ENCODE measurements at places on chromosomes 1 and 21.

DNA sequence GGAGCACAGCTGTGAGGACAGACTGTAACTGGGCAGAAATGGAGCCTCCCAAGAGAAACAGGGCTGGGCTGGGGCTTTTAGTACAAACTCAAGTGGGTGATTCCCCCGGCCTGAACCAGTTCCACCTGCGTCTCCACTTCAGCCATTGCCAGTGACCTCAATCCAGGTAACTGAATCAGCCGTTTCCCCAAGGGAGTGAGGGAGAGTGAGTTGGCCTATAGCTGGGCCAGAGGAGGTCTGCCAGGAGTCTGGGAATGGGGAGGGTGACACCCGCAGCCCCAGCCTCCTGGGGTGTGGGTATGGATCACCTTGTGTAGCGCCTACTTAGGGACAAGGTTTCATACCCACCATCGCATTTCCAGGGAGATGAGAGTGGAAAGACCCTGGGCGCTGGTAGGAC is 8.5 kb downstream of the SLC26A9 start:
- no peak for DNase-seq

- DNase-seq: no peak
These were observed 1.5 kb downstream of the C1orf159 start for GRCh38 chr1:1114431-1114830.

GRCh38 chr1:38328278-38329035 is 281.9 kb upstream of the POU3F1 start:
- no peak for DNase-seq

DNA sequence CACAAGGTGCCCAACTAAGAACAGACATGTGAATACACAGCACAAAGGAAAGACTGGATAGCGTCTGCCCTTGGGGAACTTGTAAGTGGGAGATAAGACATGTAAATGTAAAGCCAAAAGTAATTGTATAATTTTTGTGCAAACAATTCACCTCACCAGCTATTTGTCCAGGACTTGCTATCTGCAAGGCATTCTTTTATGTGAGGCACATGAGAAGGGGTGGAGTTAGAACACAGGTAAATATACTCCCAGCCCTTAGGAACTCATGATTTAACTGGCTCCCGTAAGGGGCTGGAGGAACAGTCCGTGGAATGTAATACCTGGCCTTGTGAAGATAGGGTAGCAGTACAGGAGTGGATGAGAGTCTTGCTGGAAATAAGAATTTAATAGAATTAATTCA is 61.3 kb downstream of the CDK18 start:
- DNase-seq: no peak

GRCh38 chr21:8992731-8993174 is 1528.6 kb upstream of the TPTE start:
- no peak for DNase-seq

GRCh38 chr21:46081022-46081861 is 16.7 kb upstream of the COL6A2 start:
- no peak for DNase-seq

DNA sequence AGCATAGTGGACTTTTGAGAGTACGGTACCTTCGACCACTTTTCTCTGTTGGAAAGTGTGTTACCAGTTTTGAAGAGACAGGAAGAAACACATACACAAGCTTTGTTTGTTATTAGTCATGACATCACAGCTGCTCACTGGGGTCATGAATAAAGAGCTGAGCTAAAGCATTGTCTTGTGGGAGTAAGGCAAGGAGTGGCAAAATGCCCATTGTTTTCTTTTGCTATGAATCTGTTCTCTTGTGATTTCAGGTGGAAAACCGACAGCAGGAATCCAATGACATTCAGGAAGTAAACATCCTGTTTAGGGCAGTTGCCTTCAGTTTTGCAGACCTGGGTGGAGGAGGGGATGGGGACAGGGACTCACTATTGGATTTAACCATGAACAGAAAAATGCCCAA is 66.2 kb downstream of the RGL1 start:
- no peak for DNase-seq

GRCh38 chr1:40708750-40709099 is 17.2 kb downstream of the NFYC start:
- DNase-seq: no peak

- peak; percentile 5 for DNase-seq
These were observed 32.3 kb downstream of the RCAN1 start for GRCh38 chr21:34582506-34583150.

GRCh38 chr21:41501919-41502318 is 6.0 kb downstream of the TMPRSS2 start:
- DNase-seq: no peak

DNA sequence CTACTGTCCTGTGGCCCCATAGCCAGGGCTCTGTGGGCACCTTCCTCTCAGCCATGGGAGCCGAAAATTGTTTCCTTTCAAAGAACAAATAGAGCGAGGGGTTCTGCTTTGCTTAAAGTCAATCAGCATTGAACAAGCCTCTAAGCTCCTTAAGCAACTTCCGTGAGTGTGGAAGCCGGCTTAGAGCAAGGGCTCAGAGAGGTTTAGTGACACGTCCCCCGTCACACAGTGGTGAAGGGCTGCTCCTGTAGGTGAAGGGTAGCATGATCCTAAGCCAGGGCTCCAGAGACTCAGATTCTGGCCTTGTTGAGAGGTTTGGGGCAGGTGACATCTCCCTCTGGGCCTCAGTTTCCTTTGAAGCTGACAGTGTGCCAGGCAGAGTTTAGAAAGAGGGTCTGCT is 94.0 kb upstream of the WNT4 start:
- no peak for DNase-seq

DNA sequence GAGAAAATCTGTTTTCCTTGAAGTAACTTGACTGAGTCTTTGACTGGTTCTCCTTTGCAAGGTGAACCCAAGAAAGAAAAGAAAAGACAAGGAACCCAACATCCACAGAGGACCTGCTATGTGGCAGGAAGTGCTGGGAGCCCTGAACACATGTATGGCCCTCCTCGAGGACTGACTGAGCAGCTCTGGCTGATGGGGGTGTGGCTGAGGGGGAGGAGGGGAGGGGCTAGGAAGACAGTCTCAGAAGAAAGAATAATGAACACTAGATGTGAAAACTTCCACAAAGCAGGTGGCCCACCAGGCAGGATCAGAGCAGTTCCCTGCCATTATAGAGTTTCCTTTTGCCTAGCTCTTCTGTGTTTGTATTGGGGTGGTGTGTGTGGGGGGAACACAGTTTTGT is 26.1 kb downstream of the NENF start:
- no peak for DNase-seq

DNA sequence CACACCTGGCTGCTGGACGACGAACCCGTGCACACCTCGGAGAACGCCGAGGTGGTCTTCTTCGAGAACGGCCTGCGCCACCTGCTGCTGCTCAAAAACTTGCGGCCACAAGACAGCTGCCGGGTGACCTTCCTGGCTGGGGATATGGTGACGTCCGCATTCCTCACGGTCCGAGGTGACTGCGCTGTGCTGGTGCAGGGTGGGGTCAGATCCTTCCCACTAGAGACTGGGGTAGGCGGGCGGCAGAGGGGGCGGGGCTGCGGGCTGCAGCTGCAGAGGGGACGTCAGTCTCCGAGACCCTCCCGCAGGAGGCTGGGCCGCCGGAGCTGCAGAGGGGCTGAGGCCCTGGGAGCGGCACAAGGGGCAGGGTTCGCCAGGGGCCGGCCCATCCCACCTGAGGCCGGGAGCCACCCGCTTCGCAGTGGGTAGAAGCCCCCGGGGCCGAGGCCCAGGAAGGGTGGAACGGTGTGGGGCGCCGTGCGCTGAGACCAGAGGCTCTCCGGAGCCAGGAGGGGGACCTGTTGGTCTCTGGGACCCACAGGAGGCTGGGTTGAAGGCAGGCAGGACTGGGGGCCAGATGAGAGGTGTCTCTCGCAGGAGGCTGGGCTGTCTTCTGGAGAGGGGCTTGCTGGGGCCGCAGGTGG is 90.6 kb downstream of the TRIM11 start:
- DNase-seq: no peak

GRCh38 chr1:228996281-228996680 is 261.0 kb downstream of the RHOU start:
- DNase-seq: no peak

- DNase-seq: no peak
These were observed 498.0 kb downstream of the MATN1 start for GRCh38 chr1:30225357-30225756.

GRCh38 chr1:17258758-17259130 is 9.8 kb downstream of the PADI3 start:
- no peak for DNase-seq

DNA sequence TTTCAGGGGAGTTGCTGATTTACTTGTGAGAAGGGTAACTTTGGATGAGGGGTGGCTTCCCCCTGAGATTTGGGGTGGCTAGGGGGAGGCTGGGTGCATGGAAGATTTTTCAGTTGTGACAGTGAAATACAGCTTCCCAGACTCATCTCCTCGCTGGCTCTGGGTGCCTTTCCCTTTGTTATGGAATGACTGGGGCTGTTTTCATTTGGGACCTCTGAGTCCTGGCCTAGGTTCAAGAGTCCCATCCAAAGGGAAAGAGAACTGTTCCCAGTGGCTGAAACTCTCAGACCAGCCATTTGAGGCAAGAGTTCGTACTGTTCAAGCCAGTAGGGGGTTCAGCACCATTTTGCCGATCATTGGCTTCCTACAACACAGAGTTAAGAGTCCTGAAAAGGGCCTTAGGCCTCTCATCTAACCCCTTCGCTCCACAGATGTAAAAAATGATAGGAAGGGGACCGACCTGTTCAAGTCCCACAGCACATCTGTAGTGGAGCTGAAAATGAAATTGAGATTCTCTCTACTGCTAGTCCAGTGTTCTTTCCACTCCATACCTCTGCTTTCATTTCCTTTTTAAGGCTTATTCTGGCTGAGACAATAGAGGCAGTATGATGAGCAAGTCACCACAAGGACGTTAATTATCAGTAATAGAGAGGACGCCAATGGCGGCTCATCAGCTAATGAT is 958 bp downstream of the DDR2 start:
- DNase-seq: no peak

DNA sequence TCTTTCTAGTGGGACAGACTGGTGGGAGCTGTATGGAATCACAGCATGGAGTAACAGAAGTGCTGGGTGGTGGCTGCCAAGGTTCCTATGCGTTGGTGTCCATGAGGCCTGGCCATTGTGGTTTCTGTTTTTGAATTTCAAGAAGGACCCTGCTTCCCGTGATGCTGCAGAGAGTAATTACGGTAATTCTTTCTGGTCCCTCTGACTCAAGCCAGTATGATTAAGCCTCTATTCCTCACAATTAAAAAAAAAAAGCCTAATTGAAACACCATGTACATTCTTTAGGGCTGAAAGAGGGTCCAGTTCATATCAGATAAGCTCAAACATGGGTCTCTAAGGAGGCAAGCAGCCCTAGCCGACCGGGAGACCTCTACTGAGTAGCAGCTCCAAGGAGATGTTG is 10.5 kb upstream of the C1orf21 start:
- DNase-seq: no peak

GRCh38 chr1:46503421-46503820 is 13.8 kb downstream of the DMBX1 start:
- DNase-seq: no peak

- no peak for DNase-seq
These were observed 123.3 kb downstream of the GRIK3 start for GRCh38 chr1:36910886-36911540.

Data from NCI-H1930 (cell line).